ENCODE measurements at places on chromosomes 12 and 14.

DNA sequence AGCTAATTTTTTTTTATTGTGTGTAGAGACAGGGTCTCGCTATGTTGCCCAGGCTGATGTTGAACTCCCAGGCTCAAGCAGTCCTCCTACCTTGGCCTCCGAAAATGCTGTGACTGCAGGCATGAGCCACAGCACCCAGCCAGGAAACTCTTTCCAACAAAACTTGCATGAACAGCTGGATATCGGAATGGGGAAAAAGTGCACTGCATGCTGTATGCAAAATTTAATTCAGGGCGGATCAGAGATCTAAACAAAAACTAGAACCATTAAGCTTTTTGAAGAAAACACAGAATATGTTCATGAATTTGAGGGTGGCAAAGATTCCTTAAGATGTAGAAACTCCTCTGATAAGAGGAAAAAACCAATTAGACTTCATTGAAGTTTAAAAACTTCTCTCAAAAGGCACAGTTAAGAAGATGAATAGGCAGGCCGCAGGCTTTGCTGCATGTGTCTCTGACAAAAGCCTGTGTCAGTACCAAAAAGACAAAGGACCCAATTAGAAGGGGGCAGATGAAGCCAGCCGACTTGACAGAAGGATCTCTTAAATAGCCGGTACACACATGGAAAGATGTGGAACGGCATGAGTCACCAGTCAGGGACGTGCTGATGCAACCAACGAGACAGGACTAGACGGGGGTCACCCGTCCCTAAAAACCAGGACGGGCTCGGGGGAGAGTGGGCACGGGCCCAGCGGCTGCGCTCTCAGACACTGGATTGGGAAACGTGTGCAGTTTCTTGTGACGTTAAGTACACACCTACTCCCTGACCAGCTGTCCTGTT lies 34.8 kb upstream of the MMP17 start:
- no peak for DNase-seq

- no peak for DNase-seq
Observed at GRCh38 chr12:58481811-58482210, 438.5 kb downstream of the LRIG3 start.

- DNase-seq = no peak
Observed at GRCh38 chr12:117149431-117149830, 40.8 kb downstream of the FBXO21 start.

- DNase-seq = no peak
Observed at GRCh38 chr12:87656311-87656710, 372.9 kb downstream of the C12orf50 start.

GRCh38 chr12:117671734-117672133 lies 297.1 kb downstream of the KSR2 start:
- DNase-seq = no peak

- no peak for DNase-seq
Observed at GRCh38 chr14:76322594-76323220, 53.2 kb upstream of the ESRRB start.

DNA sequence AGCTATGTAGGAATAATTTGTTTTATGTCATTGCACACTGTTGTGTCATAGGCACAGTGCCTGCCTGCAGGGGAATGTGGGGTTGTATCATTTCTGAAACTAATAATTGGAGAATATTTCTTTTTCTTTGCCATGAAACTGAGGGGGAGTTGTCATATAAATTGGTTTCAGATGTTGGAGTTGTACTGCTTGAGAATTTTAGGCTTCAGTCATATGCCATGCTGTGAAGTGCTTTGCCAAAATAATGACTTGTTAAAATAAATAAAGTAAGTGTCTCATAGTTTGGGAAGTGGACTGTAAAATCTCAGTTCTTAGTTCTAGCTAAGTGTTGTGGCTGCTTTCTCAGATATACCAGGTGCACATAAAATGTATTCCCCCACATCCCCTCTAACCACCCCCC lies 116.8 kb downstream of the DAAM1 start:
- no peak for DNase-seq

DNA sequence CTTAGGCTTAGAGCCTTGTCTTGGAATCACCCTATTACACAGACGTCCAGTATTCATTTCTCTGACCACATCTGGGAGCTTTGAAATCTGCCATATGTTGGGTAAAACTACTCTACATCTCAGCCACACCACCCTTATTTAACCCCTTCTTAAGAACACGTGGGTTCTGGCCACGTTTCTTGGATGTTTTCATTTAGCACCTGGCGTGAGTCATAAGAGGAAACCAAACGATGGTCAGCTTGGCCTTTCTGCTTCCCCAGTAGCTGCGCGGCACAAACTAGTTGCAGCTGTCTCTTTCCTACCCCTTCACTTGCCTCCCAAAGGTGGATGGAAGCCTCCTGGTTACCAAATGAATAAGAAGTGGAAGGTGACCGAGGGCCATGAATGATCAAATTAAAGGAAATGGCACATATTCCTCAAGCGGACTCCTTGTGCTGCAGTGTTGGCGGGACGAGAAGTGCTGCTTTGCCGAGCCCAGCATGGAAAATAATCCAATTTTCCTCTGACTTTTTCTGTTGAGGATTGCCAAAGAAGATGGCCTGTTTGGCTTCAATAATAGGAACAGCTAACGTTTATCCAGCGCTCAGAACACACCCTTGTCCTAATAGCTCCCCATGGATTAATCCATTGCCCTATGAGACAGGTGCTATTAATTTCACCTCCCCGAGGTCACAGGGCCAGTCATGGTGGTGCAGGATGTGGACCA lies 154.1 kb downstream of the ZNF664 start:
- no peak for DNase-seq

- DNase-seq = no peak
Observed at GRCh38 chr12:123942911-123943648, 29.6 kb downstream of the CCDC92 start.

GRCh38 chr14:25552826-25553225 lies 502.9 kb upstream of the STXBP6 start:
- DNase-seq = no peak

DNA sequence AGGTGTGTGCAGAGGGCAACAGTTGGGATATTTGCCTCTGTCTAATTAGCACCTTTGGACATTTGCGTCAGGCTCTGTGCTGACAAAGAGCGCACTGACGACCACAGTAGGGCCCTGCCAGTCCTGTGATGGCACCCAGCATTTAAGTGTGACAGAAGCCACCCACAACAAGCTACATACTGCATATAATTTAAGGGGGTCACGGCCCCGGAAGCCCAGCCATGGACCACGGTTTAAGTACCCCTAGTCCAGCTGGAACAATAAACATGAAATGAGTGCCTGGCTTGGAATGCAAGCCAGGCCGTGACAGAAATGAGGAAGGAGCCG lies 16.8 kb upstream of the DYNC1H1 start:
- DNase-seq = peak; percentile 23

GRCh38 chr12:55965941-55966407 lies at the start of gene PMEL:
PMEL (minus strand) TSS chr12:55966042; CDS start chr12:55966011, 31 bp downstream.
- no peak for DNase-seq

DNA sequence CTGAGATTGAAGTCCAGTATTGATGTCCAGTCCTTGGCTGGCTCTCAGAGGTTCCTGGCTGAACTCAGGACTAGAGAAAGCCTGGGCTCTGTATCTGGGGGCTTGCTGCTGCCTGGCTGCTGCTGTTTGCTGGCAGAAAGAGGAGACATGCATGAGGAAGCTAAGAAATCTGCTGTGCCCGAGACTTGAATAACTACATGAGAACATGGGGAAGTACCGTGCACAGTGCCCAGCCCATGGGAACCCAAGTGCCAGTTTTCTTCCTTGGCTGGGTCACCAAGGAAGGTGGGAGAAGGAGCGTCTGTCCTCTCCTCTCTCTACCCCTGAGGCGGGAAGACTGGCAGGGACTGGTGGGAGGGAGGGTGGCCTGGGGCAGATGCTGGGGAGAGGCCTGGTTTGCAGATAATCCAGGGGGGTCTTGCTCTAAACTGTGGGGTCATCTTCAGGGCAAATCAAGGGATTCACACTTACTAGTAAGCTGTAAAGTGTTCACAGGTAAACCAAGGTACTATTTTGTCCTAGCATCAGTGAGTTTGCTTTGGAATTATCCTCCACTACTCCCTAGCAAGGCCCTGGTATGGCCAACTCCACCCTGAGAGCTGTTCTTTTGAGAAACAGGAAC lies 13.8 kb upstream of the ZFP36L1 start:
- DNase-seq = no peak

- no peak for DNase-seq
Observed at GRCh38 chr12:95836630-95837239, 22.0 kb upstream of the SNRPF start.

- DNase-seq = no peak
Observed at GRCh38 chr12:80846952-80847351, 90.8 kb downstream of the LIN7A start.

DNA sequence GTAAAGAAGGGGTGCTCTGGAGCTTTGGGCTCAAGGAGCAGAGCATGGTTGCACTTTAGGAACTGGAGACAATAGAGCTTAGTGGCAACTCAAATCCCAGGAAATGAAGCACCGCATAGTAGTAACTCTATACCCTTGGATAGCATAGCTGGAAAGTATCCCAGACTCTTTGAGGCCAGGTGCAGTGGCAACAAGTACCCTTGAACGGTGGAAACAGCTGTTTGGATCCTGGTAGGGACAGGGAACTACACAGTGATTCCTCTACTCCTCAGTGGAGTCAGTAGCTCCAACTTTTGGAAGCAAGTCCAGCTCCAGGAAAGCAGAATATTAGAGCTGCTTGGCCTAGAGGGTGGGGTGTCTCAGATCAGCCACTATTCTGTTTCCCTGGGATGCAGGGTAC lies 129.0 kb upstream of the WSCD2 start:
- no peak for DNase-seq

DNA sequence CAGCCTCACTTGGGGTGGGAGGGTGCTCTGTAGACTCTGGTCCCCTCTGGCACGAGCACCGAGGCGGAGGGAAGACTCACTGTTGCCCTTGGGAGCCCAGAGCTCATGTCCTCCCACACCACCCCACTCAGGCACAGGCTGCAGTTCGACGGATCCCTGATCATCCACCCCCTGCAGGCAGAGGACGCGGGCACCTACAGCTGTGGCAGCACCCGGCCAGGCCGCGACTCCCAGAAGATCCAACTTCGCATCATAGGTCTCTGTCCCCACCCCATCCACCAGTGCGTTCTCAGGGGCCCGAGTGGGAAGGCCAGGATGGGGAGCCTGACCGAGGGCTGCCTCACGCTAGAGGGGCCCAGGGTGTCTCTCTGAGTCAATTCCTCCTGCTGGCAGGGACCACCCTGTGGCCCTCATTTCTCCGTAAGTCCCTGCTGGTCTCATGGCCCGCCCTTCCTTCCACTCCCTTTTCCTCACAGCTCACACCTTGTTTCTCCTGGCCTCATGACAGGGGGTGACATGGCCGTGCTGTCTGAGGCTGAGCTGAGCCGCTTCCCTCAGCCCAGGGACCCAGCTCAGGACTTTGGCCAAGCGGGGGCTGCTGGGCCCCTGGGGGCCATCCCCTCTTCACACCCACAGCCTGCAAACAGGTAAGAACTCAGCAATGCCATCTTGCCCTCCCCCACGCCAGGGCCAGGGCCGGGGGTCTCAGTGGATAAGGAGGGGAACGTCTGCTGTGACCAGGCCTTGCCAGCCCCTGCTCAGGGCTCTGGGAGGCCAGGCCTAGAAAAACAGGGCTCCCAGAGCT lies 27.0 kb downstream of the PAPLN start:
- no peak for DNase-seq

DNA sequence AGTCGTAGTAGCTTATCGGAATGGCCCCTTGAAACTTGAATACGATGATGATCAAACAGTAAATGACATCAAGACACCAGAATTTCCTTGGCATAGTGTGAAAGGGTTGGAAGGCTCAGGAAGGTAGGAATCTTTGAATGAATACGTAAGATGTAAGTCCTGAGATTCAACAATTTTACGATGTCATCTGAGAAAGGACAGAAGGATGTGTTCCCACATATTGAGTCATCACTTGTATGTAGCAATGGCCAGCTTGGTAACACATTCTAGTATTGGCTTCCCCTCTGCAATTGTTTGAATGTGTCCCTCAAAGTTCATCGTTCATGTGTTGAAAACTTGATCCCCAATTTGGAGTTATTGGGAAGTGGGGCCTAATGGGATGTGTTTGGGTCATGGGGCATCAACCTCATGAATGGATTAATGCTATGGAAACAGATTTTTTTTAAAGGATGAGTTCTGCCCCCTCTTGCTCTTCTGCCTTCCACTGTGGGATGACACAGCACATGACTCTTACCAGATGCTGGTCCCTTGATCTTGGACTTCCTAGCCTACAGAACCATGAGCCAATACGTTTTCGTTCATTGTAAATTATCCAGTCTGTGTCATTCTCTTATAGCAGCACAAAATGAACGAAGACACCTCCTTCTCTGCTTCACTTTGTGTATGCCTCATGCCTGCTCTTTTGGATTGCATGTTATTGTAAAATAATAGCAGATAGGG lies 284.6 kb downstream of the BCAT1 start:
- no peak for DNase-seq

GRCh38 chr12:69851976-69852375 lies 26.9 kb downstream of the MYRFL start:
- DNase-seq = no peak

Measured in stimulated activated naive CD4-positive, alpha-beta T cell treated with Interleukin-2 at 50 U/mL for 16 hours (primary cell).